CD8-positive, alpha-beta T cell (primary cell): ENCODE measurements at places on chromosomes 4 and X.

DNA sequence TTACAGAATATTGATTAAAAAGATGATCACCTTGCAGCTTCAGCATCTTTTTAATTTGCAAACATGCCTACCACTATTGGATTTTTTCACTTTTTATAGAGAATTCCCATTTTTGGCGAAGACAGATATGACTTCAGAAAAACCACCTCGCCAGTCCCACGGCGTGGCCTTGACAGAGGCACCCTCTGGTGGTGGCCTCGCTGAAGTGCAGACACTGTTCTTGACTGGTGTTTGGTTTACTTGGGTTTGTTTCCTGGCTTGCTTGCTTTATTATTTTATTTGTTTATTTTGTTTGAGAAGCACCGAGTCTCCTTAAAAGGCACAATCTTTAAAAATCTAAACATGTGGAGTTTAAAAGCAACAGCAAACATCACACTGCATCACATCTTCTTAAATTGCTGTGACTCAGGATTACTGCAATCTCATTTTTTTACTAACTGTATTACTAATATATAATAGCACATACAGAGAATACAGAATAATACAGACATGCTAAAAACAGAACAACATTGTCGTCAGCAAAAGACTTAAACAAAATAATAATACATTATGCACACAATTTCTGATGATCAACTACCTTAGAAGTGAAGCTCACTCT, 13.1 kb upstream of the AMTN start:
- peak; percentile 65 for DNase-seq

- DNase-seq: peak; percentile 32
These were observed 13.9 kb upstream of the PRDM8 start for GRCh38 chr4:80183250-80184052.

GRCh38 chr4:183284965-183285364, 35.1 kb downstream of the CLDN22 start:
- no peak for DNase-seq

- DNase-seq: no peak
These were observed 184.7 kb upstream of the S100G start for GRCh38 chrX:16465081-16465876.

- no peak for DNase-seq
These were observed 74.9 kb downstream of the METTL14 start for GRCh38 chr4:118760092-118760491.

- no peak for DNase-seq
These were observed 704.9 kb upstream of the PABPC4L start for GRCh38 chr4:134906404-134907023.

DNA sequence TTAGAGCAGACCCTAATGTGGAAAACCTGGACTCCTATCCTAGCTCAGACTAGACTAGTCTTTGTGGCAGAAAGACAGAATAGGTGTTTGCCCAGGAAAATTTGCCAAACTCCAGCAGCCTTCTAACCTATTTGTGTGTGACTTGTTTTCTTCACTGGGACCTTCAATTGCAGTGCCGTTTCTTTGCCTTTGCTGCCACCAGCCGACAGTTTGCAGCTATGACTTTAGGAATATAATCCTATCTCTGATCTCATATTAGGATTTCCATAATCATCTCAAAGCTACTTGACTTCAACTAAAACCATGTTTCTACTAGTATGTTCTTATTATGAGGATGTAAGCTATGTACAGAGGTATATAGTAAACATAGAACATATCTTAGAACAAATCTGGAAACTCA, 60.2 kb upstream of the PGAM4 start:
- DNase-seq: peak; percentile 15

GRCh38 chr4:134201216-134202161, at the start of gene PABPC4L:
Gene PABPC4L, minus strand, starts transcription at chr4:134201789. Its CDS starts 770 bp downstream, at chr4:134201019.
- no peak for DNase-seq

DNA sequence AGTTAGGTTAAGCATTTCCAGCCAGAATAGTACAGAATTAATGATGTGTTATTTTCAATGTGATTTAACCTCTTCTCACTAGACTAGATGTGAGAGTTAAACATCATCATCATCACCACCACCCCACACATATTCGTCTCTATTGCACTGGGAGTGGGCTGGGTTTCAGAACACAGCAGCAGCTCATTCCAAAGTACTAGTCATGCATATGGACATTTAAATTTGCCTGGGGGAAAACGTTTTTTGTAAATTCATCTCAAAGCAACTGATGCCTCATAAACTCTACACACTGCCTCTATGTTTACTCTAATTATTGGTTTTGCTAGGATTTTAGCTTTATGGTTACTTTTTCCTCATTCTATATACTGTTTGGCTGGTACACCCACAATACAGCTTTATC, 509.1 kb downstream of the PPP4R3C start:
- DNase-seq: no peak

GRCh38 chr4:3715061-3715854, 50.9 kb upstream of the ADRA2C start:
- no peak for DNase-seq

DNA sequence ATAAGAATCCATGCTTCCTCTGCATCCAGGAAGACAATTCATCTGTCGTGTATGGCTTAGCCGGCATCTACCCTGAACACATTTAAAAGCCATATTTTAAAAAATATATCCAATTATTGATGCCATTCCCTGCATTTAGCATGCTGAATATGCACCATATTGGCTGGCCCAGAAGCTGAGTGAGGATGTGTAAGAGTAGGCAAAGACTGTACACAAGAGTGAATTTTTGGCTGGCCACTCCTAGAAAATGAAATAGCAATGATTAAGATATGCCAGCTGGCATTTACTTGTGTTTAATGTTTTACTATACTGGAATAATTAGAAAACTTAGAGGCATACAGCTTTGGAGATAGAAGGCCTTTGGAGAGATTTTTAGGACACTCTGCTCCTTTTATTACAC, 25.8 kb downstream of the GABRA4 start:
- DNase-seq: no peak

DNA sequence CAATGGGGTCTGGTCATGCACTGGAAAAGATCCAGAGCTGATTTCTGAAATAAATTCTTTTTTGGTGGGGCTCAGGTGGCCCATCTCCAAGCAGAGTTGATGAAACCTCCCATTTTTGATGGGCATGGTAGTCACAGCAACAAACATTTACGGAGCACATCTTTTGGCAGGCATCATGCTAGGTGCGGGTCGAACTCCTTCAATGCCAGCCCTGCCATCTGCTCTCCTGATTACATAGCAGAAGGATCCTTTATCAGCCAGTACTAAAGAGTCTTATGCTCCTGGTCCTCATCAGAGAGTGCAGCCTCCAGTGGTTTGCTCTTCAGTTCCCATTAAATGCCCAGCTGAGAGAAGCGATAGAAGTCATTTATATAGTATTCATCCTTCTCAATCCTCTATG, 121.7 kb downstream of the GRXCR1 start:
- DNase-seq: no peak
